Testis (tissue), 5 donors: ENCODE measurements at places on chromosomes 1 and 21. TPM values are rescaled to one million over a fixed set of nuclear protein-coding genes. Genes with fewer than 3 reads are reported as not detected.

GRCh38 chr1:23401313-23401712 lies 23.2 kb downstream of the TCEA3 start:
- peaks cover 24% of the 10 kb centered on the region for H3K4me1 ChIP-seq
- no peak for DNase-seq
- H3K36me3 ChIP-seq: no peaks in the 10 kb centered on the region
- no peaks in the 10 kb centered on the region for H3K27me3 ChIP-seq

GRCh38 chr1:217614200-217614712 lies 16.6 kb downstream of the GPATCH2 start:
- no peaks in the 10 kb centered on the region for H3K36me3 ChIP-seq
- DNase-seq: no peak
- no peaks in the 10 kb centered on the region for H3K4me1 ChIP-seq
- no peaks in the 10 kb centered on the region for H3K27me3 ChIP-seq
- no peak overlapping the region for H3K27ac ChIP-seq
- no peak overlapping the region for H3K4me3 ChIP-seq

GRCh38 chr1:150236614-150237100 lies 745 bp upstream of the ANP32E start:
- H3K27me3 ChIP-seq: no peaks in the 10 kb centered on the region
- DNase-seq: no peak
- H3K27ac ChIP-seq: peak overlapping the region; percentile 9
- H3K36me3 ChIP-seq: no peaks in the 10 kb centered on the region
- H3K4me1 ChIP-seq: peaks cover 10% of the 10 kb centered on the region

The CD1B gene
- 0.30 TPM for polyA plus RNA-seq

DNA sequence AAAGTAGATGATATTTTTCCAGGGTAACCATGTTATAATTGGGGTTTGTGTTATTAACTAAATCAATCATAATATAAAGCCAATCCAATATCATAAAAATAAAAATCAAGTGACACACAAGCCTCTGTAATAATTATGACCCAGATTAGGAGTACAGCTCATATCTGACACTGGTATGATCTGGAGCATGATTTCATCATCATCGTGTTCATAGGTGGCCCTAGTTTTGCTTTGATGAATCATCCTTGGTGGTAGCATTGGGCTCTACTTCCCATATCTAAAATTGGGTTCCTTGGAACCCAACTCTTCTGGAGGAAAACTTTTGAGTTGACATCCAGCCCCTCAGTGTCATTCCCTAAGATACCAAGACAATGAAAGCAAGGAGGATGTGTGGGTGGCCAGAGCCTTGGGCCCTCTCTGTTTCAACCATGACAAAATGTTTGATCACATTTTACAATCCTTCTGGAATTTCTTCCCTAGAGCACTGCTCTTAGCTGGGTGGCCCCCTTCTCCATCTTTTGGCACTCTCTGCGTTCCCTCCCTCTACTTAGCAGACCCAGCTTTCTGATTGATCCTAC lies 37.0 kb upstream of the ENAH start:
- DNase-seq: no peak
- H3K4me1 ChIP-seq: peaks cover 15% of the 10 kb centered on the region
- H3K36me3 ChIP-seq: no peaks in the 10 kb centered on the region
- H3K27me3 ChIP-seq: no peaks in the 10 kb centered on the region
- no peak overlapping the region for H3K27ac ChIP-seq
- no peak overlapping the region for H3K4me3 ChIP-seq

GRCh38 chr21:46060596-46061061 lies 37.3 kb upstream of the COL6A2 start:
- peak; percentile 73 for DNase-seq
- peaks cover 35% of the 10 kb centered on the region for H3K4me1 ChIP-seq
- no peak overlapping the region for H3K4me3 ChIP-seq
- no peaks in the 10 kb centered on the region for H3K27me3 ChIP-seq

- no peak overlapping the region for H3K27ac ChIP-seq
- DNase-seq: no peak
- H3K4me1 ChIP-seq: no peaks in the 10 kb centered on the region
- no peaks in the 10 kb centered on the region for H3K36me3 ChIP-seq
- H3K4me3 ChIP-seq: no peak overlapping the region
Measured at GRCh38 chr1:101452825-101453224, 216.0 kb downstream of the S1PR1 start.

- no peaks in the 10 kb centered on the region for H3K4me1 ChIP-seq
- H3K27ac ChIP-seq: no peak overlapping the region
- H3K4me3 ChIP-seq: no peak overlapping the region
- H3K27me3 ChIP-seq: no peaks in the 10 kb centered on the region
- no peaks in the 10 kb centered on the region for H3K36me3 ChIP-seq
- DNase-seq: no peak
Measured at GRCh38 chr1:117592155-117592554, 13.7 kb upstream of the TENT5C start.
